ENCODE measurements at places on chromosomes 3 and 15. TPM values are rescaled to one million over a fixed set of nuclear protein-coding genes. Genes with fewer than 3 reads are reported as not detected.

PLA2G4D gene
- not detected for total RNA-seq

GPR87 gene
- 1.3 TPM for total RNA-seq

GOLGA6D gene
- total RNA-seq, result not detected

LRRC31 gene
- not detected for total RNA-seq

CHRFAM7A gene
- 9.5 TPM for total RNA-seq

SMCO1 gene
- total RNA-seq, result 0.38 TPM

ZNF774 gene
- total RNA-seq, result 4.4 TPM

All from camera-type eye (tissue), 1 donor.